ENCODE measurements at places on chromosomes 2 and 18. TPM values are rescaled to one million over a fixed set of nuclear protein-coding genes. Genes with fewer than 3 reads are reported as not detected.

GRCh38 chr18:9413576-9413975 lies 61.7 kb upstream of the RALBP1 start:
- DNase-seq, result peak; percentile 91

GRCh38 chr2:46771309-46771708 lies 144.3 kb downstream of the MCFD2 start:
- peak; percentile 33 for DNase-seq

DNA sequence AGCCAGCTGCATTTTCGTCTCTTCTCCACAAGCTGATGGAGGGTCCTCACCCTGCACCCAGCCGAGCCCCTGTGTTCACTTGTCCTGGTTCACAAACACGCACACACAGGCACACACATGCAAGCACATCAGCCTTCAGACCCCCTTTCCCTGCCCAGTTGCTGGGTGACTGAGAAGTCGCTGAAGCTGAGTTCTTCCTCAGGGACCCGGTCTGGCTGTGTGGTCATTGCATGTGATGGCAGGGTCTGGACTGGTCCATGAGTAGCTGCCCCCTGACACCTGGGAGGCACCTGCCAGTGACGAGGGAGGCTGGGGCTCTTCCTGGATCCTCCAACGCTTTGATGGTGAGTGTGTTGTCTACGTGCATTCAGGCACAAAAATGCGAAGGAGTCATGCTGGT lies 546.1 kb upstream of the SALL3 start:
- DNase-seq, result no peak

GRCh38 chr2:70385966-70386595 lies 84.2 kb upstream of the FAM136A start:
- DNase-seq, result peak; percentile 60

DNA sequence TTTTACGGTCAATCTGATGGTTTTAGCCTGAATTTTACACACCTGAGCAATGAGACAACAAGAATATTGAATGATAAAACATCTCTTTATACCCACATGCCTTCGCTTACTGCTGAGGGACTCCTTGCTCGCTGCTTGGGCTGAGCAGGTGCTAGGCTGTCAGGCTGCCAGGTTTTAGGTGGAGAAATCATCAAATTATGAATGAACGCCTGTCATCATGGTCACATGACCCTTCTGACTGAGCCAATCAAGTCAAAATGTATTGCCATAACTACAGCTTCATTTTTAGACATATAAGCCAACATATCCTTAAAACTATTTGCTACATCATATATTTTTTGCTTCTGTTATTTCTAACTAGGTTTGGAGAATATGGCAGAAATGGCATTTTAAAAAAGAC lies 274.0 kb downstream of the LNPK start:
- DNase-seq, result no peak

GRCh38 chr18:25039781-25040180 lies 312.2 kb downstream of the ZNF521 start:
- no peak for DNase-seq

DNA sequence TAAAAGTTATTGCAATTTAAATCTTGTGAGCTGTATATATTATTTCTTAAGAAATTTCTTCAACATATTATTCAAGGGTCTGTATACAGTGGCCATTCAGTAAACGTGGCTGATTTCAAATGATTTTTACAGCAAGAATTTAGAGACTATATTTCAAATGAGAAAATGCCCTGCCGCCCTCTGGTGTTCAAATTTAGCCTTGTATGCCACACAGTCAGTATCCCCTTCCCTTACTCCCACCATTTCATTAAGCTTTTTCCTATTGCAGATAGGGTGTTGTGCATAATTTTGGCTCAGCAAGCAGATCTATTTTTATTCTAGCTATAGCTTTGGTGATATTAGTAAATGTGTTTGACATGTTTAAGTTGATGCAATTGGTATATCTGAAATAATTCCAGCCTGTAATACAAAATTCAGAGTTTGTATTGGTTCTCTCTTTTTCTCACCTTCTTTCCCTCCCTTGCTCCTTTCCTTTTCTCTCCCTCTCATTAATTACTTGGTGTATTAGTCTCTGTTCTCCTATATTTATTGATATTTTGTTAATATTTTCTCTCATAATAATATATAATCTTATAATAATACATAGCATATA lies 22.8 kb upstream of the SCN7A start:
- DNase-seq, result peak; percentile 40

GRCh38 chr2:230847883-230848388 lies 16.8 kb upstream of the ITM2C start:
- peak; percentile 77 for DNase-seq

GRCh38 chr2:10901160-10901939 lies 10.4 kb upstream of the KCNF1 start:
- DNase-seq, result peak; percentile 45

DNA sequence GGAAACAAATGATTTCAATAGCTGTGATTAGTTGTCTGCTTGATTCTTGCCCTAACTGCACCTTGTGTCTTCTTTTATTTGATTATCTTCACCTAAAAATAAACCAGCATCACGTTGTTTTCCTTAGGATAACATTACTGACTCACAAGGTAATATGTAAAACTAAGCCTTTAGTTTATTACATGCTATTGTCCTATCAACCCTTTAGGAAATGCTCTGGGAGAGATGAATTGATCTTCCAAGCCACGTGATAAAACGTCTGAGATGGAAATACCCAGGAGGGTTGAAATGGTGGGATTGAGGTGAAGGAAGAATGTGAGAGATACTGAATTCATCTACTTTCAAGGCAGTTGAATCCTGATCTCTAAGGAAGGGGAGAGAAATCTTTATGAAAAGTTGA lies 34.5 kb upstream of the TMEM178A start:
- no peak for DNase-seq

- no peak for DNase-seq
Observed at GRCh38 chr2:234546770-234547169, 49.9 kb upstream of the ARL4C start.

DNA sequence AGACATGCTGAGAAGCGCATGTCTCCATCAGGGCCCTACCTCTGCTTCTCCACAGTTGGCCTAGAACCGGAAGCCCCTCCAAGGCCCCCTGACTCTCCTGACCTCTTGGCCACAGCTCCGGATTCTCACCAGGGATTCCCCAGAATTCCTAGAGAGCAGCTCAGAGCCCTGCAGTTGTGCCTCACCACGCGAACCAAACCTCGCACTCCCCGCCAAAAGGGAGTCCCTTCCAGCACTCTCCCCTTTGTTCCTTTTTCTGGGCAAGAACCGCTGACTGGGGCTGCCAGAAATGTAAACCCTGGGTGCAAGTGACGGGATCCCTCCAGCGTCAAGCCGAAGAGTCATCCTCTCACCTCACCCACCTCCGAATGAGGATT lies 36.7 kb downstream of the AFF3 start:
- DNase-seq, result peak; percentile 53

DNA sequence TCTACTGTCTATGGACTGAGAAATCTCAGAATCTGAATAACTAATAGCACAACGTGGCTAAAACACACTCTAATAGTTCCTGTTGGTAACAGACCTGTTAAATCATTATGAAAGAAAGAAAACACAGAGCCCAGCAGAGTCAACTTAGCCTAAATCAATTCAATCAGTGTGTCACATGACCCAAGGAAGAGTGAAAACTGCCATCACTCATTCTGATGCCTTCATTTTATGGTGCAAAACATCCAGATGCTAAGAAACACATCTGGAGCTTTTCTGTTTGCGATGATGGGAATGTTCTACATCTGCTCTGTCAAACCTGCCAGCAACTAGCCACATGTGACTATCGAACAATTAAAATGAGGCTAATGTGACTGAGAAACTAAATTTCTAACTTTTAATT lies 295.7 kb upstream of the TRIB2 start:
- no peak for DNase-seq

- DNase-seq, result no peak
Observed at GRCh38 chr2:240256704-240257637, 116.5 kb upstream of the OTOS start.

- no peak for DNase-seq
Observed at GRCh38 chr2:239008004-239008403, 160.1 kb downstream of the TWIST2 start.

GRCh38 chr2:230218421-230218820 lies 1.4 kb downstream of the SP110 start:
- DNase-seq, result no peak

- peak; percentile 28 for DNase-seq
Observed at GRCh38 chr18:10006311-10006893, 92.6 kb downstream of the VAPA start.

GRCh38 chr2:3483227-3483985 lies 35.9 kb downstream of the ADI1 start:
- peak; percentile 58 for DNase-seq

- peak; percentile 52 for DNase-seq
Observed at GRCh38 chr2:176554101-176555048, 285.1 kb downstream of the MTX2 start.

- no peak for DNase-seq
Observed at GRCh38 chr2:57408587-57408986, 638.0 kb upstream of the VRK2 start.

- DNase-seq, result no peak
Observed at GRCh38 chr18:6031442-6031841, 136.1 kb upstream of the TMEM200C start.

DNA sequence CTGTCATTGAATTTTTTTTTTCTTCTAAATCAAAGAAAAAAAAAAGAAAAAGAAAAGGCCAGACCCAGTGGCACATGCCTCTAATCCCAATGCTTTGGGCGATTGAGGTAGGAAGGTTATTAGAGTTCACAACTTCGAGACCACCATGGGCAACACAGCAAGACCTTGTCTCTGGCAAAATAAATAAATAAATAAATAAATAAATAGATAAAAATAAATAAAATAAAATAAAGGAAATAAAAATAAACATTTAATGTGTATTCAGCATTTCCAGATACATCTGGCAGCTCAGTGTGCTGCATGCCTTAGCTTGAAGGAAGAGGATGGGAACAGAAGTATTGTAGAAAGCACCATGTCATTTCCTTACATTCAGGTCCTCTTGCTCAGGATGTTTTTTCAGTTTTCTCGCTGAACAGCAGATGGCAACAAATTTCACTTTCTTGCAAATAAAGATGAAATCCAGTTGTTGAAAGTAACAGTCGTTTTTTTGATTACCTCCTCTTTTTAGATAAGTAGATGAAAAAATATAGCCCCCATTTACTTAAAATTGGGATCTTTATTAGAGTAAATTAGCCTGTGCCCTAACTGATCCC lies 25.7 kb upstream of the FAM178B start:
- DNase-seq, result peak; percentile 70

DNA sequence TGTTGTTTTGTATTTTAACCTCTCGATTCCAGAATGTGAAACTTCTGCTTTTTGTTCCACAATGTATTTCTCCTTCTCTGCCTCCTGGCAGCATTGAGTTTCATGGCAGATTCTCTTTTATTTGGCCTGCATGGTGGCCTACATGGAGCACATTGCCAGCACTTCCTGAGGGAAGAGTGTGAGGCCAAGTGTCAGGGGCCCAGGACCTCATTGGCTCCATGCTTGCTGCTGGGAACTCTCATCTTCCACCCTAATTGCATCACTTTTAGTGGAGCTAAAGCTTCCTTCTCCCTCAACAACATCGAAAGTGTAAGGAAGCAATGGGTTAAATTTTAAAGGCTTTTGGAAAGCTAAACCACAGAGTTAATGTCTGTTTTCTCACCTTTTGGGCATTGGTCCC lies 9.5 kb downstream of the TRIB2 start:
- no peak for DNase-seq

DNA sequence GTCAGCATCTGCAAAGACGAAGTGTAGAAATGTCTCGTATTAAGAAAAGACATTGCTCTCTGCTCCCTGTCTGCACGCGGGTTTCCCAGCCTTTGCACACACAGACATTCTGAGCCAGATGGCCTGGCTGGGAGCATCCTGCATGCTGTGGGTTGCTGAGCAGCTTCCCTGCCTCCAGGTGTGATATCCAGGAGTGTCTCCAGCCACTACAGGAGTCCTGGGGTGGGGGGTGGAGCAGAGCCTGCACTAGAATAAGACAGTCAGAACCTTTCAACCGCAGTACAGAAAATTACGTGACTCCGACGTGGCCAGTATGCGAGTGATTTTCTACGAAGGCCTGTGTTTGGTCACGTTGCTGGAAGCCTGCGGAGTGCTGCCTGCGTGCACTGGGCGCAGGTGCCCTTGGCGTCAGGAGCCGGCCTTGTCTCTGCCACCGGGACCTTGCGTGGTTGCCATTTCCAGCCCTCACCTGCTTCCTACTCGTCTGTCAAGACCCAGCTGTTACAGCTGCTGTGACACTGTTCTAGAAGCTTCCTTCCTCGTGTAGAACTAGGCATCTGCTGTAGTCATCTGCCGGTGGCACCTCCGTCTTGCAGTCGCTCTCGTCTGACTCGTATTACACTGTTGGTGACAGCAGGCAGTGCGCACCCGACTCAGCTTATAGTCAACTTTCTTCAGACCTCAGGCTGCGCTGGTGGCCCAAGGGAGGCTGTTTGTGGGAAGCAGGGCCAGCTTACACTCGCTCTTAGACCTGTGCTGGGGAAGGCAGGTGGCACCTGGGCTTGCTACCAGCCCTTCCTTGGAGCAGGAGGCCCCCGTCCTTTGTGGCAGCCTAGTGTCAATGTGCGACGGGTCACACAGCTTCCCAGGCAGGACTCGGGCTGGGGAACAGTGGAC lies 11.2 kb downstream of the CTDP1 start:
- DNase-seq, result no peak

DNA sequence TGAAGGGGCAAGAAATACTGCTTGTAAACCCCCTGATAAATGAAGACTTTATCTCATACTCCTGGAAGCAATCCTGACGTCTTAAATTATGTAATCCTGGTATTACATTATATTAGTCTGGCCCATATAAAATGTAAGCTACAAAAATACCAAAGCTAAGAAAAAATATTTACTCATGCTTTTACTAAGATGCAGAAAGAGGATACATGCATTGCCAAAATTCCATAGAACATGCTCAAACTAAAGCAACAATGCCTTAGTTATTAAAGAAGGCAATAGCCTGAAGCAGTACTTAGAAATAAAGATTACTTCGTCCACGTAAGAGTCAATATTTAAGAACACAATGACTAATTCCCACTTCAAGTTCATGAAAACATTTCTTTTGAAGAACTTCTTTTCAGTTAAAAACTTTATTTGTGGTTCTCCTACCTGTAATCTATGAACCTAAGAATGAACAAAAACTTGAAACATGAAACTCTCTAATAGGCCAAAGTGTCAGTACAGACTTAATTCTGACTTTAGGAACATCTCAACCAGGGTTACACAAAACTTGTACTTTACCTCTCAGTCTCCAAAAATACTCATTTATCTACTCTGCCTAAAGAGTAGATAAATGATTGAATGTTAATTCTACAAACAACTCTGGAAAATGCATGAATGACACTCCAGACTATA lies 117.3 kb downstream of the THADA start:
- peak; percentile 43 for DNase-seq

- DNase-seq, result no peak
Observed at GRCh38 chr2:25323610-25324189, 18.0 kb downstream of the DNMT3A start.

The CFLAR gene
- total RNA-seq, result 48.3 TPM

The HOXD13 gene
- not detected for total RNA-seq

The IL37 gene
- total RNA-seq, result not detected

The CXCR4 gene
- total RNA-seq, result not detected

The FAM98A gene
- 131 TPM for total RNA-seq

The RAD51AP2 gene
- total RNA-seq, result not detected

The TWIST2 gene
- 14.7 TPM for total RNA-seq

The REG3A gene
- total RNA-seq, result not detected

The MAPK4 gene
- not detected for total RNA-seq

The CDH2 gene
- total RNA-seq, result 111 TPM

The INO80D gene
- total RNA-seq, result 5.0 TPM
